ENCODE measurements at places on chromosomes 5 and 9.

DNA sequence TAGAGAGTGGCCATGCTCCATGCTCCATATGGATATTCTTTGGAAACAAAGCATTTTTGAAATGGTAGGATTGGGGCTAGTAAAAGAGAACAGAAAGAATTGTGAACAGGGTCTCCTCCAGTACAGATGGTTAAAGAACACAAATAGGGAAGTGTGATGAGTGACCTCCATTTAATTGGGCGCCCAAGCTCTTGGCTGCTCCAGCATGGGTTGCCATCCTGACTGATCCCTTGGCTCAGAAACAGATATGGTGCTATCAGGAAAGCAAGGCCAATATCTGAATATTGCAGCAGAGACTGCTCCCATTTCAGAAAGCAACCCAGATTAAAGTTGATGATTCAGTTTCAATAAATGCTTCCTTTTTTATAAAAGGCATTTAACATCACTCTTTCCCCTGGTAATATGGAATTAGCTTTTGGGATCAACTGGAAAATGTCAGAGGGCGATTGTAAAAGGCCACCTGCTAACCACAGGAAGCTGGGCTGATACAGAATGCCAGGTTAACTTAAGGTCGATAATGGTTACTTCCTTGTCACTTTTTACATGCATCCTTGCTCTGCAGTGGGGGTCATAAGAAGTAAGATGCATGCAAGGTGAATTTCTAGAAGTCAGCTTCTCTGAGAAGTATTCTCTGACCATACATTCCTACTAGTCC is 52.9 kb downstream of the TMC1 start:
- no peak for DNase-seq

GRCh38 chr9:90836411-90837080 is 34.9 kb downstream of the SYK start:
- DNase-seq = no peak

GRCh38 chr5:158998793-158999325 is 100.9 kb downstream of the EBF1 start:
- no peak for DNase-seq

GRCh38 chr5:132877938-132878337 is 4.5 kb downstream of the LEAP2 start:
- no peak for DNase-seq

GRCh38 chr9:127780126-127780885 is 1.8 kb upstream of the SH2D3C start:
- no peak for DNase-seq

DNA sequence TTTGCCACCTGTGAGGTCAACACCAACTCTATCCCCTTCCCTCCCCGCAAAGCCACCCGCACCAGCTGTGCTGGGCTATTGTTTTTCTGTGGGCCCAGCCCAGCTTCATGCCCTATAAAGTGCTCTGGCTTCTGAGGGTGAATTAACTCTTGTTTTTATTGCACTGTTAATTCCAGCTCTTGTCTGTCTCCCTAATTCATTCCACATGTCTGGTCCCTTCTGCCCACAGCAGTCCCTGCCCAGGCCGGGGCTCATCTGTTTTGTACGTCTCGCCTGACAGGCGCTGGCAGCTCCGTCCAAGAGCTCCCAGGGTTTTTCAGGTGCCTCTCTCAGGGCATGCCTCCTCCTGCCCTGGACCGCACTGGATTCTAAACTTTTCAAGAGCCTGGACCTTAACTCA is 118.9 kb downstream of the PDZD2 start:
- DNase-seq = no peak

- no peak for DNase-seq
These were observed 84.9 kb downstream of the SLCO4C1 start for GRCh38 chr5:102211165-102211564.

- no peak for DNase-seq
These were observed 171.2 kb upstream of the DMAC1 start for GRCh38 chr9:7970681-7971330.

GRCh38 chr5:29794141-29794787 is 1399.2 kb upstream of the CDH6 start:
- DNase-seq = peak; percentile 30

DNA sequence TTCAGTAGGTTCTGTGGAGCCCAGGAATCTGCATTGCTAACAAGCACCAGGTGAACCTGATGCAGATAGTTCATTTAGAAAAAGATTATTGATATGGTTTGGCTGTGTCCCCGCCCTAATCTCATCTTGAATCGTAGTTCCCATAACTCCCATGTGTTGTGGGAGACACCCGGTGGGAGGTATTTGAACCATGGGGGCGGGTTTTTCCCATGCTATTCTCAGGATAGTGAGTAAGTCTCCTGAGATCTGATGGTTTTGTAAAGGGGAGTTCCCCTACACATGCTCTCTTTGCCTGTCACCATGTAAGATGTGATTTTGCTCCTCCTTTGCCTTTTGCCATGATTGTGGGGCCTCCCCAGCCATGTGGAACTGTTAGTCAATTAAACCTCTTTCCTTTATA is 212.0 kb downstream of the RAB3C start:
- DNase-seq = no peak

- DNase-seq = no peak
These were observed 44.2 kb downstream of the NLN start for GRCh38 chr5:65766175-65766574.

DNA sequence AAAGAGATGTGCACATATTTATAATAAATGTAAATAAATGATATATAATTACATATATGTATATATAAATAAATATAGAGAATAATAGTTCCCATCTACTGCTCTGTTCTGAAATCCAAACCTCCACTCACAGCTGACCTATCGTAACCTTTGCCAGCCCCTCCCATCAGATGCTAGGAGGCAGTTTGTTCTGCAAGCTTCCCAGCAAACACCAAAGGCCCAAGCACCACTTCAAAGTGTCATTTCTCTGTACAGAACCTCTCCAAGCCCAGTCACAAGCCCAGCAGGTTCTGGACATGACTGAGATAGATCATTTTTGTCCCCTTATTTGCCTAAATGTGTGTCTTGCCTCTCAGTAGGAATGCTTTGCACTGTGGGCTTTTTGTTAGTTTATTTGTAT is 62.4 kb downstream of the MFAP3 start:
- no peak for DNase-seq

GRCh38 chr5:179289756-179290385 is 55.4 kb downstream of the ADAMTS2 start:
- DNase-seq = no peak

DNA sequence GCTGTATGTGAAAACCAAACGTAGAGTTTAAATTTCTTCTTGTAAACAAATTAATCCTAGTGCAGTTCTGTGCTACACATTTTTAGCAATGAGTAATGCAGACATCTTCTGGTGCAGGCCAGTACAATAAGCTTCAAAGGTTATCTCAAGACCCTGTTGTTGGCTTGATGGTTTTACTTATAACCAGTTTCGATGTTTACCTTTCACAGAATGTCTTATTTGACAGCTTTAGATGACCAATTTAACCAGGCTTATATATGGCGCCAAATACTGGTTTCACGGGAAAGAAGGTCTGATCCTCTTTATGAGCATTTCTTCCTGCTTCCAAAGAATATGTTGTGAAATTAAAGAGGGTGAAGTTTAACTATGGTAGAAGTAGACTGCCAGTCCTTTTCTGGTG is 9.9 kb downstream of the ZFAND5 start:
- no peak for DNase-seq
